Sigmoid colon (tissue), 7 donors: ENCODE measurements at places on chromosomes 3 and 15. TPM values are rescaled to one million over a fixed set of nuclear protein-coding genes. Genes with fewer than 3 reads are reported as not detected.

- no peak for DNase-seq
- H3K27ac ChIP-seq: no peak overlapping the region
- H3K36me3 ChIP-seq: no peaks in the 10 kb centered on the region
- no peak overlapping the region for H3K4me3 ChIP-seq
- H3K27me3 ChIP-seq: no peaks in the 10 kb centered on the region
- H3K4me1 ChIP-seq: no peaks in the 10 kb centered on the region
These were observed 407.1 kb upstream of the CFAP20DC start for GRCh38 chr3:59456852-59457485.

Gene DUOXA2
- total RNA-seq: not detected

DNA sequence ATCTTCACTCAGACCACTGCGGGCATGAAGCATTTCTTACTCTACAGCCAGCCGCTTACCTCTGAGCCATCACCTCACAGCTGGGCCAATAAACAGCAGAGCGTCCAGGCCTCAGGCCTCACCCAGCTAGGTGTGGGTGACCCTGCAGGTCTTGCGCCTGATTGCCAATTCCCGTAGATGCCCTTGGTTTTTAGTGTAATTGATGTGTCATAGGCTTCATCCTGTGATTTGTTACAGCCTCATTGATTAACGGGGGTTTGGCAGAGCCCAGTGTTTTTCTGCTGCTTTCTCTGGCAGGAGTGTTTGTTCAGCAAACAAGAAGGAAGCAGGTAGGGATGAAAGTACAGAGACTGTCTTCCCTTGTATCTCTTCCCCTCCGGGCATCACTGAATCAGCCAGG lies 49.6 kb upstream of the BNIP2 start:
- no peak for DNase-seq
- no peaks in the 10 kb centered on the region for H3K36me3 ChIP-seq
- no peaks in the 10 kb centered on the region for H3K4me1 ChIP-seq
- H3K27me3 ChIP-seq: peaks cover 4% of the 10 kb centered on the region
- no peak overlapping the region for H3K27ac ChIP-seq
- H3K4me3 ChIP-seq: no peak overlapping the region

- no peaks in the 10 kb centered on the region for H3K27me3 ChIP-seq
- H3K4me1 ChIP-seq: peaks cover 3% of the 10 kb centered on the region
- H3K4me3 ChIP-seq: no peak overlapping the region
- no peaks in the 10 kb centered on the region for H3K36me3 ChIP-seq
- DNase-seq: no peak
- no peak overlapping the region for H3K27ac ChIP-seq
These were observed 95.5 kb downstream of the CBLB start for GRCh38 chr3:105773291-105773690.

Gene FBXO22
- 13.8 TPM for total RNA-seq

DNA sequence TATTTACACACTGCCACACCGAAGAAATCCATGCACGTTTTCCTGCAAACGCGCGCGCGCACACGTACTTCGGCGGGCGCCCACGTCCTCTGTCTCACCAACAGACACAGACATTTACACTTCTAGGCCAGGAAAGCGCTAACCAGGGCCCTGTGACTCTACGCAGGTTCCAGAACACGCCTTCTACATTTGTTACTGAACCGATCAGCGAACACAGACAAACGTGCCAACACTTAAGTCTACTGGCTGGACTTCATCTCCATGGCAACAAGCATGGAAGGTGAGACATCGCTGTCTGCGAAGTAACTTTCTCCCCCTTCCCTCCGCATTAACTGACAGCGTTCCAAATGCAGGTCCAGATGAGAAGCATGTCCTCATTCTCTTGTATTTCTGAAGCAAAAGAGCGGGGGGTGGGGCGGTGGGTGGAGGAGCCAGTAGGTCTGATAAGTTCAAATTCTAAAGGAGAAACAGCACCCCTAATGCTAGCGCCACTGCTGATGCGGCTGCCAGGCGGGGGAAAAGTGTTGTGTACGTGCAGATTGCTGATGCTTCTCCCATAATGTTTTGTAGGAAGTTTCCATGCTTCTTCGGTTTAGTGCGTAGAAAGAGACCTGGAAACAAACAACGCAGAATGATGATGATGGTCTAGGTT lies at the start of gene CTXN2:
CTXN2 (plus strand) TSS at position 92 of the 652 bp plus-strand sequence. CDS start 9,636 bp downstream, outside the sequence.
- H3K4me1 ChIP-seq: no peaks in the 10 kb centered on the region
- H3K36me3 ChIP-seq: no peaks in the 10 kb centered on the region
- no peaks in the 10 kb centered on the region for H3K27me3 ChIP-seq
- no peak within 1 kb of the TSS for H3K27ac ChIP-seq

DNA sequence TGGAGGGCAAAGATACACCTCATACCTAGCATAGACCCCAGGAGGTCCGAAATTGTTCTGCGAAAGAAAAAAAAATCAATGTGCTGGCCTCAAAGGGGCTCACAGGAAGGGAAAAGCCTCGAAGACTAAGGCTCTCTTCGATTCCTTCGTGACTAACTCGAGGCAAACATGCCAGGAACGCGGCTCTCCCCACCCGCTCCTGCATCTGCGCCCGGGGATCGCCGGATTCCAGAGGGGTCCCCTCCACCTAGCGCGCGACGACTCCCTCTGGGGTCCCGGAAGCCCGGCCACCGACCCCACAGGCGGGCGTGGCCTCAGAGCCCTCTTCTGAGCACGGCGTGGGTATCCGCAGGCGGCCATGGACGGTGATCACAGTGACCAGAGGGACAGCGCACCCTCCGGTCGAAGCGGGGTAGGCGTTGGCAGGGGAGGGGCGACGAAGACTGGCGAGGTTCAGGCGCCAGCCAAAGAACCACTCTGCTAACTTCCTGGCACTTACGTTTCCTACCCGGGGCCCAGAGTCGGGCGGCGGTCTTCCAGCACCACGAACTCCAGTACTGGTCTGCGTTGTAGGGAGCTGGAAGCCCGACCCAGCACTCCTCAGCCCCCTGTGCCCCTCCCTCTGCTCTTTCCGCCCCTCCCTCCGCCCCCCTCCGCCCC lies 515 bp upstream of the EIF3J start:
- H3K4me1 ChIP-seq: peaks cover 41% of the 10 kb centered on the region
- no peak for DNase-seq
- H3K36me3 ChIP-seq: no peaks in the 10 kb centered on the region
- H3K4me3 ChIP-seq: peak overlapping the region; percentile 100

Gene ZIC1
- total RNA-seq: not detected

Gene SUSD5
- total RNA-seq: 2.1 TPM

Gene GABRR3
- not detected for total RNA-seq

Gene MESP2
- total RNA-seq: not detected

DNA sequence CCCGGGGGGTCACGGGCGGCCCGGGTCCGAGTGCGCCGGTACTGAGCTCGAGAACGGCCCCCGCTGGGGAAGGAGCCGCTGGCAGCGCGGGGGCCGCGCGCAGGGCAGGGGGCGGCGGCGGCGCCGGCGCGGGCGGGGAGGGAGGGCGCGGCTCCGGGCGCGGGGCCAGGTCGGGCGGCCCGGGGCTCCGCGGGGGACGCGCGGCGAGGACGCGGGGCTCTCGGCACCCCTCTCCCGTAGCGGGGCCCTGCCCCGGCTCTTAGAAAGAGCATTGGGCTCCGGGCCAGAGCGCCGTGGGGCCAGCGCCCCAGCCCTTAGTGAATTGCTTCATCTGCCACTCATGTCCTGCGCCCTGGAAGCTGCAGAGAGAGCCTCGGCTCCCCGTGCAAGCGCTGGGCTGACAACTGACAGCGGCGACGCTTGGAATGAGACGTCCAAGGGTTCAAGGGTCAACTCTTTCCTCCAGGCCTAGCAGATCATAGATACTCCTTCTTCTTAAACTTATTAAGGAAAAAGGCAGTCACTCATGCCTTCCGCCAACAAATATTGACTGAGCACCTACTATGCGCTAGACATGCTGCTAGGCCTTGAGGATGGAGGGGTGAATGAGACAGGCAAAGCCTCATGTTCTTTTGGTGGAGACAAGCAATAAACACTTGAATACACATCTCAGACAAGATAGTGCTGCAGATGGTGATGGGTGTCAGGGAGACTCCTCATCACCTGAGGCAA lies 140.8 kb downstream of the SMAD6 start:
- peaks cover 13% of the 10 kb centered on the region for H3K4me1 ChIP-seq
- peak overlapping the region; percentile 96 for H3K27ac ChIP-seq

DNA sequence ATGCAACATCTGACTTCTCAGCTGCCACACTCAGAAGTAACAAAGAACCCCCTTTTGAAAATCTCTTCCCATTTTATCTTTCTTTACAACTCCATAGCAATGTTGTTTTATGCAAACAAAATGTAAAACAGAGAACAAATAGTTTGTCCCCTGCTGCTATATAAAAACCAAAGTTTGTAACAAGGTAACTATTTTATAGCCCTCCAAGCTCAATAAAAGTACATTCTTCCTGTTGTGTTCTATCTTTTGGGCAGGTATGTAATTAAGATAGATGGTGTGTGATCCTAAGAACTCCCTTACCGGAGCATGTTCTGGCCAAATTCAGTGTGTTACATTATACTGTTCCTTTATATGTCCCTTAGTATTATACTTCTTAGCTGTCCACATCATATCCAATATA lies 12.6 kb upstream of the CGNL1 start:
- H3K27ac ChIP-seq: no peak overlapping the region
- no peak for DNase-seq
- no peak overlapping the region for H3K4me3 ChIP-seq
- no peaks in the 10 kb centered on the region for H3K36me3 ChIP-seq
- H3K4me1 ChIP-seq: no peaks in the 10 kb centered on the region

Gene LRRC3B
- under 0.01 TPM for total RNA-seq

Gene LMCD1
- total RNA-seq: 9.7 TPM

DNA sequence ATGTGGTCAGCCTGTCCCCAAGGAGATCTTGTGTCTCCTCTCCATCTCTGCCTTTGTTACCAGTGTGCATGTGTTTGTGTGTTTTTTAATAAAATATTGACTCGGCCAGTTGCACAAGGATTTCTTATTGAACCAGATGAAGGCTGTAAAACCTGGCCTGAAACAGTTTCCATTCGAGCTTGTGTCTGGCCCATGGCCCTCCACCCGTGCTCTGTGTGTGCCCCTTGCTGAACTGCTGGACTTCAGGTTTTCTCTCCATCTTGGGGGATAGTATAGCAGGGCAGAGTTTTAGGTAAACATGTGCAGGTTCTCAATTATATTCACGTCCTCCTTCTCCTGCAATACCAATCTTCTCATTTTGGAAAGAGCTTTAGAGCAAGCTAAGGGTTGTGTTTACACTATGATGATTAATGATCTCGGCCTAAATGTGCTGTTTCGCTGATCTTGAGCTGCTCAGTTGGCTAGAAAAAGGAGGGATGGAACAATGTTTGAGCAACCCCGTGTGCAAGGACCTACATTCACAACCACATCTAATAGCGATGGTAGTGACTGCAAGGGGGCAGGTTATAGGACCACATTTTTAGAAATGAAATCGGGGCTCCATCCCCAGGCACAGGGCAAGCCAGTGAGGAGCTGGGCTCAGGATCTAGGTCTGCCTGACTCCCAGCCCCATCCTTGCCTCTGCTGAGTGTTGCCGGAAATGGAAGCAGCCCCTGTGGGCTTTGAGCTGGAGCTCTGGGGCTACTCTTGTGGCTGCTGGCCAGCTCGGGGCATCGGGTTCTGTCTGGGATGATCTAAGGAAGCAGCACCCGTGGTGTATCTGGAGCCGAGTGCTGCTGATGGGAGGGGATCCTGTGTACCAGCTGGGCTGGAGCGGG lies 47.7 kb downstream of the CMTM6 start:
- no peaks in the 10 kb centered on the region for H3K4me1 ChIP-seq
- H3K27me3 ChIP-seq: no peaks in the 10 kb centered on the region
- H3K4me3 ChIP-seq: no peak overlapping the region
- DNase-seq: no peak
- H3K27ac ChIP-seq: no peak overlapping the region

Gene NRROS
- 7.5 TPM for total RNA-seq

- peak overlapping the region; percentile 84 for H3K27ac ChIP-seq
- DNase-seq: peak; percentile 67
- no peaks in the 10 kb centered on the region for H3K27me3 ChIP-seq
- no peaks in the 10 kb centered on the region for H3K4me1 ChIP-seq
These were observed 610 bp upstream of the SATB1 start for GRCh38 chr3:18425641-18426257.

DNA sequence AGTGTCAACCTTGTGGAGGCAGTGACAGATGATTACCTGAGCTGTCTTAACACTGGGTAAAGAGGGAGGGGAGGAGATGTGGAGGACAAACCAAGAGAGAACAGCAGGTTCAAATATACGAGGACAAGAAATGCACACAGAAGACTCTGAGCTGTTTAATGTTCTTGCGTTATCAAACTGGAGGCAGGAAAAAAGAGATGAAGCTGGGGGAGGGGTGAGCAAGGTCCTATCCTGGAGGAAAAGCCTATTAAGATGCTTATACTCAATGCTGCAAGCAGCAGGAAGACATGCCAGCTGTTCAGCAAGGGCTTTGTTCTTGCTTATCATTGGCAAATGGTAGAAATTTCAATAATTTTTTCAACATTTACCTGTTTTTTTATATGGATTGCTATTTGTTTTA lies 345.7 kb upstream of the TRIM42 start:
- no peak overlapping the region for H3K27ac ChIP-seq
- no peak for DNase-seq
- H3K27me3 ChIP-seq: no peaks in the 10 kb centered on the region
- H3K36me3 ChIP-seq: no peaks in the 10 kb centered on the region
- H3K4me1 ChIP-seq: no peaks in the 10 kb centered on the region

- no peak overlapping the region for H3K4me3 ChIP-seq
- H3K36me3 ChIP-seq: no peaks in the 10 kb centered on the region
- no peaks in the 10 kb centered on the region for H3K4me1 ChIP-seq
- peak; percentile 41 for DNase-seq
- H3K27me3 ChIP-seq: no peaks in the 10 kb centered on the region
- H3K27ac ChIP-seq: no peak overlapping the region
These were observed 21.1 kb downstream of the ACAA1 start for GRCh38 chr3:38115645-38116427.

- H3K4me3 ChIP-seq: no peak overlapping the region
- no peak overlapping the region for H3K27ac ChIP-seq
- DNase-seq: no peak
- H3K4me1 ChIP-seq: no peaks in the 10 kb centered on the region
- no peaks in the 10 kb centered on the region for H3K36me3 ChIP-seq
These were observed 98.4 kb downstream of the TMEM266 start for GRCh38 chr15:76158226-76158625.
